ENCODE measurements at places on chromosomes 7 and 10.

DNA sequence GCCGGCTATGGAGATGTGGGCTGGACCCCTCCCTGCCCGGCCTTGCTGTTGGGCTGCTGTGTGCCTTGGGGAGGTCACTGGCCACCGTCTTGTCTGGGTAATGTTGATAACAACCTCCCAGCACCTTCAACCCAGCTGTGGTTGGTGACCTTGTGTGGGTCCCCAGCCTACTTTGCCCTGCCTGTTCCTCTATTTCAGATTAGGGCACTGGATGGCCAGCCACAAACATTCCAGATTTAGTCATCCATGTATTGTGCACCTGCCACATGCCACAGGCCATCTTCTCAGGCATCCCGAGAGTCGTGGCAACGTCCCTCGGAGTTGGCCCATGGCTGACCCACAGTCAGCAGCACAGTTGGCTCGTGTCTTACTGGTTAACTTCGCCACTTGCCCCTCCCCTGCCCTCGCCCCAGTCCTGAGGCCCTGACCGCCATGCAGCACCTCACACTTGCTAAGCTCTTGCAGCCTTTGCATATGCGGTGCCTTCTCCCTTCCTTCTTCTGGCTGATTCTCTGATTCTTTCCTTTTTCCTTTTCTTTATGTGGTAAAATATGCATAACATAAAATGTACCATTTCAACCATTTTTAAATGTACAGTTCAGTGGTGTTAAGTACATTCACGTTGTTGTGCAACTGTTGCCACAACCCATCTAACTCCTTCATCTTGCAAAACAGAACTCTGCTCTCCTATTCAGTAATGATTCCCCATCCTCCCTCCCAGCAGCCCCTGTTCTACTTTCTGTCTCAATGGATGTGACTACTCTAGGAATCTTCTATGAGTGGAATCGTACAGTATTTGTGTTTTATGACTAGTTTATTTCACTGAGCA lies 60.6 kb downstream of the PRF1 start:
- no peak for DNase-seq

DNA sequence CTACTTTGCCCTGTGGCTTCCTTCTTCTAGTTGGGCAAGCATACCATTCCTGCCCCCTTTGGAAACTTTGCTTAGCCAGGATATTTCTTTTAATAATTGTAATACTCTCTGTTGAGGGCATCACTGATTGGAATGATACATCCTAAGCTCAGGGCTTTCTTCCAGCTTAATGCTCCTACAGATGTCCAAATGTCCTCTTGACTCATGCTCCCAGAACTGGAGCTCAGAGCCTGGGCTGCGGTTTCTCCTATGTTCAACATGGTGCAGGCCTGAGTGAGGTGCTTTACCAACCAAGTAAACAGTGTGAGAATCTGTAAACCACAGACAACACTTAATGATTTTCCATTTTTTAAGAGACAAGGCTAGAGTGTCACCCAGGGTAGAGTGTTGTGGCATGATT lies 108.6 kb downstream of the LRRC4 start:
- no peak for DNase-seq

GRCh38 chr10:131195558-131196159 lies 115.9 kb downstream of the TCERG1L start:
- DNase-seq = no peak

GRCh38 chr7:152723364-152723763 lies 36.2 kb upstream of the ACTR3B start:
- no peak for DNase-seq

DNA sequence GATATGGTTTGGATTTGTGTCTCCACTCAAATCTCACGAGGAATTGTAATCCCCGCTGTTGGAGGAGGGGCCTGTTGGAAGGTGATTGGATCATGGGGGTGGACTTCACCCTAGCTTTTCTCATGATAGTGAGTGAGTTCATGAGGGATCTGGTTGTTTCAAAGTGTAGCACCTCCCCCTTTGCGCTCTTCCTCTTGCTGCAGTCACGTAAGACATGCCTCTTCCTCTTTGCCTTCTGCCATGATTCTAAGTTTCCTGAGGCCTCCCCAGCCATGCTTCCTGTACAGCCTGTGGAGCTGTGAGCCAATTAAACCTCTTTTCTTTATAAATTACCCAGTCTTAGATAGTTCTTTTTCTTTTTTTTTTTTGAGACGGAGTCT lies 17.1 kb downstream of the CDNF start:
- no peak for DNase-seq

- DNase-seq = no peak
Observed at GRCh38 chr7:23476286-23477156, 6.2 kb upstream of the IGF2BP3 start.

All from activated T-helper 2 cell treated with anti-CD3 and anti-CD28 coated beads, Interferon-gamma antibody, Interleukin-2, Interleukin-4, amounts not matched to agents 10 μg/mL and 5 μg/mL and 100 μg/mL, durations not matched to agents 14 hours and 24 hours and 36 hours (primary cell).